ENCODE measurements at places on chromosomes 12 and 14. TPM values are rescaled to one million over a fixed set of nuclear protein-coding genes. Genes with fewer than 3 reads are reported as not detected.
A peak's percentile ranks its signal among the peaks of the same experiment; 100 is the strongest.

DNA sequence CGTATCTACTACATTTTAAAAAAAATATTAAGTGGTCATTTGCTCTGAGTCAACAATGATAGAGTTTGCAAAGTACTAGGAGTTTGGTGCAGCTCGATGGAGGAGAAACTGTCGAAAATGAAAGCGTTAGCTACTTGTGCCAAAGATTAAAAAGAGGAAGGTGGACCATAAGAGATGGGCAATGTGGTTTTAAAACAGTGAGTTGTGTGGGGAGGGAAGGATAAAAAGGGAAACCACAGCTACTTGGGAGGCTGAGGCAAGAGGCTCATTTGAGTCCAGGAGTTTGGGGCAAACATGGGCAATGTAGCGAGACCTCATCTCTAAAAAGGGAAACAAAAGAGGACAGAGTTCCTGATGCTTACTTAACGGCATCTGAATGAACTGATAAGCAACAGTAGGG, 18.2 kb upstream of the STRAP start:
- no peak for DNase-seq
- no peaks in the 10 kb centered on the region for H3K4me1 ChIP-seq
- no peak overlapping the region for H3K27ac ChIP-seq
- no peak overlapping the region for H3K4me3 ChIP-seq
- no peaks in the 10 kb centered on the region for H3K36me3 ChIP-seq

DNA sequence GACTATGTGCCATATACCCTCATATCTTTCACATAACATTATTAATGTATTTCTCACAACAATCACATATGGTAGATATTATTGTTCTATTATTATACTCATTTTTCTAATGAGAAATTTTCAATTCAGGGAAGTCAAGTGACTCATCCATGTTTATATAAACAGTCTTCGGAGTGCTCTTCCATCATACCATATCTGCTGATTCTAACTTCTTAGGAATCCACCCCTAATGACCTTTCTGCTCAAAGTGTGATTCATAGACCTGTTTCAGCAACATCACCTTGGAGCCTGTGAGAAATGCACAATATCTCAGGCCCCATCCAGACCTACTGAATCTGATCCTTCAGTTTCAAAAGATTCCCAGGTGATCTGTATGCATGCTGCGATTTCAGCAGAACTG, 39.8 kb upstream of the OVCH1 start:
- DNase-seq: no peak
- no peaks in the 10 kb centered on the region for H3K36me3 ChIP-seq
- no peak overlapping the region for H3K4me3 ChIP-seq
- no peaks in the 10 kb centered on the region for H3K4me1 ChIP-seq
- no peaks in the 10 kb centered on the region for H3K27me3 ChIP-seq

GRCh38 chr12:94982456-94982855, 21.0 kb downstream of the NDUFA12 start:
- no peak for DNase-seq
- no peaks in the 10 kb centered on the region for H3K4me1 ChIP-seq
- no peaks in the 10 kb centered on the region for H3K36me3 ChIP-seq
- no peaks in the 10 kb centered on the region for H3K27me3 ChIP-seq

GRCh38 chr14:34018125-34018524, 67.3 kb upstream of the EGLN3 start:
- H3K27ac ChIP-seq: no peak overlapping the region
- H3K36me3 ChIP-seq: no peaks in the 10 kb centered on the region
- H3K4me3 ChIP-seq: no peak overlapping the region
- no peaks in the 10 kb centered on the region for H3K27me3 ChIP-seq
- no peak for DNase-seq
- H3K4me1 ChIP-seq: no peaks in the 10 kb centered on the region

GRCh38 chr14:65850429-65851135, 438.1 kb downstream of the FUT8 start:
- no peak overlapping the region for H3K27ac ChIP-seq
- H3K4me3 ChIP-seq: no peak overlapping the region
- DNase-seq: no peak
- no peaks in the 10 kb centered on the region for H3K36me3 ChIP-seq

DNA sequence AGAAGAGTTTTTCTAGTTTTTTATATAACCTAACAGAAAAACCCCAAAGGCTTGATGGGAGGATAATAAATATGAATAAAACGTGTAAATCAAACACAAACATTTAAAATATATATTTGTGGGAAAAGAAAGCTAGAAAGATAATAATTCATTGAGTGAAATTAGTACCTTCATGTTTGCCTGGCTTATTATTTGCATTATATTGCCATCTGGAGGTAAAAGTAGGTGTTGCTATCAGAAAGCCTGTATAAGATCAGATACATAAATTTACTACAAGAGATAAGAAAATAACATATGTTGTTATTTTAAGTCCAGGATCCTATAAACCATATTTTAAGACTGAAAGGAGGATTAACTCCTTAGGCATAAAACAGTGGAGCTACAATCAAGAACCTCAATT, 77.7 kb downstream of the NTS start:
- no peak overlapping the region for H3K27ac ChIP-seq
- no peak overlapping the region for H3K4me3 ChIP-seq
- peak; percentile 19 for DNase-seq
- H3K4me1 ChIP-seq: no peaks in the 10 kb centered on the region
- no peaks in the 10 kb centered on the region for H3K36me3 ChIP-seq
- no peaks in the 10 kb centered on the region for H3K27me3 ChIP-seq

- H3K4me3 ChIP-seq: no peak within 1 kb of the TSS
- no peaks in the 10 kb centered on the region for H3K36me3 ChIP-seq
- H3K27ac ChIP-seq: no peak within 1 kb of the TSS
- no peak for DNase-seq
- H3K4me1 ChIP-seq: no peaks in the 10 kb centered on the region
These were observed at the start of gene IFNG-AS1 for GRCh38 chr12:67989184-67989920. Gene IFNG-AS1 (plus strand): TSS chr12:67989447.

- no peak overlapping the region for H3K27ac ChIP-seq
- H3K4me3 ChIP-seq: no peak overlapping the region
- no peaks in the 10 kb centered on the region for H3K36me3 ChIP-seq
- no peaks in the 10 kb centered on the region for H3K27me3 ChIP-seq
- H3K4me1 ChIP-seq: no peaks in the 10 kb centered on the region
- DNase-seq: no peak
These were observed 75.4 kb downstream of the FUT8 start for GRCh38 chr14:65487783-65488494.

GRCh38 chr12:117640511-117640910, 279.1 kb upstream of the NOS1 start:
- no peak overlapping the region for H3K4me3 ChIP-seq
- no peaks in the 10 kb centered on the region for H3K27me3 ChIP-seq
- no peaks in the 10 kb centered on the region for H3K36me3 ChIP-seq
- no peak for DNase-seq
- H3K4me1 ChIP-seq: no peaks in the 10 kb centered on the region

DNA sequence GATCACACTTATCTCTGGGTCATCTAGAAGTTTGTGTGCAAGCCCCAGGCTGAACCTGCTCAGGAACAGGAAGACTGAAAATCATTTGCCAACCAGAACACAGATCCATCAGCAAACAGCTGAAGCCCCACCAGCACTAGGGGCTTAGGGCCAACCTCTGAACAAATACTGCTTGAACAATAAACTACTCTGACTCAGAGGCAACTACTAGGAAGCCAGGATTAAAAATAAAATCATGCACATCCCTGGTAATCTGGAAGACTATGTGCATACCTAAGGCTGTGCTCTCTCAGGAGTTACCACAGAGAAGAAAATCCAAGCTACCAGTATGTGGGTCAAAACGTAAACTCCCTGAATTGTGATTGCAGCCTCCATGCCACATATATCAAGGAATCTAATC, 15.9 kb downstream of the GALNT8 start:
- H3K4me3 ChIP-seq: no peak overlapping the region
- H3K27me3 ChIP-seq: peaks cover 43% of the 10 kb centered on the region
- no peaks in the 10 kb centered on the region for H3K4me1 ChIP-seq
- H3K27ac ChIP-seq: no peak overlapping the region
- no peaks in the 10 kb centered on the region for H3K36me3 ChIP-seq

- peak overlapping the region; percentile 73 for H3K4me3 ChIP-seq
- no peak for DNase-seq
- peak overlapping the region; percentile 62 for H3K27ac ChIP-seq
- peaks cover 41% of the 10 kb centered on the region for H3K4me1 ChIP-seq
- H3K27me3 ChIP-seq: no peaks in the 10 kb centered on the region
- no peaks in the 10 kb centered on the region for H3K36me3 ChIP-seq
These were observed 171 bp downstream of the RAPGEF3 start for GRCh38 chr12:47758584-47758833.

The CPNE8 gene
- 14.2 TPM for total RNA-seq

The KRT4 gene
- total RNA-seq: not detected
